ENCODE measurements at places on chromosomes 13 and 19.

DNA sequence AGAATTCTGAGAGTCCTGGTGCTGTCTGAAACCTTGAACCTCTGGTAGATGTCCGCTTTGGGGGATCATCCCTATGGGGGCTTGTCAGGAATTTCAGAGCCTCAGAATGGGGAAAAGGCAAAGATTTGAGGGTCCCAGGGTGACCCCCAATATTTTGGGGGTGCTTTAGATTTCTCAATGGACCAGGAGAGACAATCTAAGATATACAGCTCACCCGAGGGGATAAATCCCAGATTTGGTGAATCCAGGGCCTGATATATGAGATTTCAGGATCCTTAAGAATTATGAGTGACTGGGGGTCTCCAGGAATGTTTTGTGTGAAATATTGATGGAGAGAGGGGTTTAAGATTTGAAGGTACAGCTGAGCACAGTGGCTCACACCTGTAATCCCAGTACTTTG, 3.3 kb downstream of the CAPN12 start:
- DNase-seq = no peak

DNA sequence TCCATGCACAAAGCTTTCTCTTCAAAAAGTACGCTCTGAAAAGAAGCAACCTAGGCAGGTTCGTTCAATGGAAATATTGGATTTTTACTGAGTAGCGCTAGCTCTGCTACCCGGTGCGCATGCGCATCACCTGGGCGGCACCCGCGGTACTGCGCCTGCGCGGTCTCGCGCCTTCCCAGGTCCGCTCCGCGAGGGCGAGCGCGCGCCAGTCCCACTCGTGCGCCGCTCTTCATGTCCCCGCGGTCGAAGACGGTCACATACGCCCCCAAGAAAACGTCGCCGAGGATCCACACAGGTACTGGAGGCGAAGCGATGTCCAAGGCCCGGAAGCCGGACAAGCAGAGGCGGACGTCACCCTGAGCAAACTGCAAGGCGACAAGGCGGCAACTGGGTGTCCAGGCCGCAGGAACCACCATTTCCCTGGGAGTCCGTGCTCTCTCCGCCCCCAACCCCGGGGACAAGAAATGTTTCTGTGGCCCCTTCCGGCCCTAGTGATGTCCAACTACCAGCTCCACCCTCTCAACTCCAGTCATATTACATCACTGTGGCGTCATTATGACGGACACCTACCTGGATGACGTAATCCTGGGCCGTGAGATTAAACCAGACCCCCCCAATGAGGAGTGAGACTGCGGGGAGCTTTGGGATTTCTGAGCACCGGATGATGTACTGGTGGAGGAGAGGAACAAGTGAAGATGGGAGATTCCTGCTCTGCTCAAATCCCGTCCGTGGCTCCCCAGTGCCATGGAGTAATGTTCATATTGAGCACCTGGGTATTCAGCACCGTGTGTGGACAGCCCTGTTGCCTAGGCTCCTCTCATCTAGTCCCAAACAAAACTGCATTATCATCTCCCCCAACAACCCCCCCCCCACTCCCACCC, 4.8 kb upstream of the KCNC3 start:
- DNase-seq = peak; percentile 80

- DNase-seq = no peak
These were observed 26.4 kb upstream of the HNRNPA1L2 start for GRCh38 chr13:52615812-52616211.

DNA sequence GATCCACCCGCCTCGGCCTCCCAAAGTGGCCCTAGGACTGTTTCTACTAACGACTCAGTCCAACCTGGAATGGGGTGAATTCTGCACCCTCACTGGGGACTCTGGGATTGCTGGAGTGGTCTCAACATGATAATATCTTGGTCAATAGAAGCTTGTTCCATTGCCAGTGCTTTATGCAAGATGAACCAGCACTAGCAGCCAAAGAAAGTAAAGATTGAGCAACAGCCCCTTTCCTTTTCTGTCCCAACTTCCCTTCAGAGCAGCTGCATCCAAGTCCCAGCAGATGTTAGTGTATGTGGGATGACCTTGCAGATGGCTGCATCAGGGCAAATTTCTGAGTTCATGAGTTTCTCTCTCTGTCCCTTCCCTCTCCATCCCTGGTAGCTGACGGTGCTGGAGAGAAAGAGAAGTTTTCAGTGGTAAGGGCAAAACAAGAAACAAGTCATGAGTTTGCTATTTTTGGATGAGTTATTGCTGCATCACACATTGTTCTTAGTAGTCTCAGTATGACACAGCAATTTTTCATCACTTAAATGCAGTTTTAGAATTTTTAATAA, 183.6 kb upstream of the EDNRB start:
- no peak for DNase-seq

GRCh38 chr13:109123971-109124370, 494.6 kb downstream of the MYO16 start:
- no peak for DNase-seq

DNA sequence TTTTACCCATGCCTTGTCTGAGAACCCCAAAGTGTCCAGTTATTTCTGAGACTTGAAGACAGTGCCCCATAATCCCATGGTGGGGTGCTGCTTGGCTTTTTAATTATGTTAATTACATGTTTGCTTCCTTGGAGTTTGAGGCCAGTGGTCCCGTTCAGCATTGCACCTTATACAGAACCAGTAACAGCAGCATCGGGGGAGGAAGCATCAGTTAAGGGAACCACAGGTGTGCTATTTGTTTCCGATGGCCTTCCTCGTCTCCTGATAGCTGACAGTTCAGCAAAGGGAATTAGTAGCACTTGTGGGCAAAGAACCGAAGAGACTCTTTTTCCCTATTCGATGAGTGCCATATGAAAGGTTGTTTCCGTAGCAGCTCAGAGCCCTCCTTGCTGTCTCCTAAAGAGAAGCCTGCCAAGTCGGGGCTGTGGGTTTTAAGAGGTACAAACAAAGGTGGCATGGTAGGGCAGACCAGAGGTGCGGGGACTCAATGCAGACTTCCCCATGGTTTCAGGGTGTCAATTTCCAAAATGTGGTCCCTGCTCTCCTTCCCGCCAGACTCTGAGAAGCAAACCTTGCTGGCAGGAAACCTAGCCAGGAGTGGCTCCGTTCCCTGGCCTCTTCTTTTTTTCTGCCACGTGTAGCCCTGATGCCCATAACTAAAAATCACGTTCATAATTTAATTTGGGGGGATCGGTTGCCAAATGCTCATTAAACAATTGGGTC, 225.2 kb upstream of the TSHZ3 start:
- no peak for DNase-seq

DNA sequence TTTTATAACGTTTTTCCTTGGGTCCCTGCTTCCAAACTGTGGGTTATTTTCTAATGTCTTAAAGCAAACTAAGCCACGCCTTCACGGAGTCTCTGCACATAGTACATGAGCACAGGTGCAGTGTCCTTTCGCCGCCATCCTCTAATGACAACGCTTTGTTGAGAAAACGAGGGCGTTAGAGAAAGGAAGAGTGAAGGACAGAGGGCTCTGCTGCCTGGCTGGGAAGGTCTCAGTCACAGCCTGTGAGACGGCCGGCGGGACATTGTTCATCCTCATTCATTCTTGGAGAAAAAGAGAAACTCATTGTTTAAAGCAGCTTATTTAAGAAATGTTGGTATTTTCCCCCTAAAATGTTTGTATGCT, 9.5 kb downstream of the IL17D start:
- no peak for DNase-seq

Measured in activated CD4-positive, alpha-beta T cell treated with anti-CD3 and anti-CD28 coated beads, Interleukin-2, amount 50 U/mL, for 48 hours (primary cell).